ENCODE measurements at places on chromosomes 7 and 10.

GRCh38 chr7:157692460-157693011 lies 355.7 kb downstream of the DNAJB6 start:
- DNase-seq = peak; percentile 59

GRCh38 chr10:16611037-16611436 lies 89.4 kb upstream of the C1QL3 start:
- DNase-seq = no peak

DNA sequence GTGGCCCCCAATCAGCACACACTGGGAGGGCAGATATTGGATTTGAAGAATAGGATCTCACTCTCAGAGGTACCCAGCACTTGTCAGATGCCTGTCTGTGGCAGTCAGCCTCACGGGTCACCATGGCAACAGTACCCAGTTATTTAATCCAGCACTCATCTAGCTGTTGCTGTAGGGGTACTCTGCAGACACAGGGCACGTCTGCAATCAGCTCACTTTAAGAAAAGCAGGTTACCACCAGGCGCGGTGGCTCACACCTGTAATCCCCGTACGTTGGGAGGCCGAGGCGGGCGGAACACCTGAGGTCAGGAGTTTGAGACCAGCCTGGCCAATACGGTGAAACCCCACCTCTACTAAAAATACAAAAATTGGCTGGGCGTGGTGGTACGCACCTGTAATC lies 11.9 kb downstream of the SFXN4 start:
- DNase-seq = peak; percentile 53

DNA sequence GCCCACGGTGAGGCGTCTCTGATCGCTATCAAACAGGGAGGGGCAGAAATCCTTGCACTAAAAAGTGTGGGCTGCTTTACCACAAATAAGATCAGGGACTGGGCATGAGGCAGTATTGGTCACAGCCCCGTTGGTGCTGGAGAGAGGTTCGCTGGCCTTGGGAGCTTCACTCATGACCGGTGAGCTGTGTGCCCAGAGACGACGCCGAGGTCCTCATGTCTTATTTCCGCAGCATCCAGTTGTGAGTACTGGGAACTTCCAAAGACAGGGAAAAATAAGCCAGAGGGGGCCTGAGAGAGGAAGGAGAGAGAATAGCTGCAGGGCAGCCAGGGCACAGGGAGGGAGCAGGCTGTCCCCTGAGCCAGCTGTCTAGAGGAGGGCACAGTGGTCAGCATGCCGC lies 154.2 kb upstream of the PRKCQ start:
- no peak for DNase-seq

DNA sequence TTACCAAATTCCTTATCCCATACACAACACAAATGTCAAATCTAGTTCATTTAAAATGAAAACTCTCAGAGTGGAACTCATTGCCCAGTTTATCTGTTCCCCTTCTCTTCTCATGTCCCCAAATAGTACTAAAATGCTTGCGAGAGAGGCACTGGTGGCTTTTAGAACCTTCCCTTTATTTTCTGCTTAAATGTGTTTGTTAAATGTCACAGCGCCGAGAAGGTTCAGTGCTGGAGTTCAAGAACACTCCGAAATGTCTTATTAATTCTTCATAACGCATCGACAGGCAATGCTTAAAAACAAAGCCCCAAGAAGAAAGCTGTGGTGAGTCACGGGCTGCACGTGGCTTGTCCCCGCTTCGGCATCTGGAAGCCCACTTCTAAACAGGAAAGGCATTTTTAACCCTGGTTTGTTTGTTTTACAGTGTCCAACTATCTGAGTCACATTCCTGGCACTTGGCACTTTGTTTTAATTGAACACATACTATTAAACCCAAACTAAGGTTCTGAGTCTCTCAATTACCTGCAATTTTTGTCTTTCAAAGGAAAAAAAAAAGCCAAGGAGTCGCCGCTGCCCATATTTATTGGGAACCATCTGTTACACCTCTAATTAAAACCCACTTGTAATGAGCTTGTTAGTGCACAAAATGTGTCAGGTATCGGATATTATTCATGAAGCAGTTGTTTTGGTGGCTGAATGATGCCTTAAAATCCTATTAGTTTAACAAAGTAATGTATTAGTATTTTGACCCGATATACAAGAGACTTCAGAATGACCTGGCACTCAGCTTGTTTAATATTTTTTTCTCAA lies 49.9 kb upstream of the MGMT start:
- DNase-seq = no peak

- DNase-seq = no peak
These were observed 8.1 kb upstream of the ZNF727 start for GRCh38 chr7:64037095-64037494.

- DNase-seq = no peak
These were observed 332.8 kb downstream of the PLXNA4 start for GRCh38 chr7:132243463-132243862.

- DNase-seq = no peak
These were observed 1196.9 kb downstream of the SORCS3 start for GRCh38 chr10:105837951-105838350.
